Activated B cell treated with CpG ODN at 0.5 μM for 24 hours (primary cell): ENCODE measurements at places on chromosomes 4 and X.

GRCh38 chrX:13198056-13198761, 121.6 kb downstream of the ATXN3L start:
- DNase-seq, result no peak

GRCh38 chr4:106270736-106271135, 45.3 kb downstream of the TBCK start:
- DNase-seq, result no peak

DNA sequence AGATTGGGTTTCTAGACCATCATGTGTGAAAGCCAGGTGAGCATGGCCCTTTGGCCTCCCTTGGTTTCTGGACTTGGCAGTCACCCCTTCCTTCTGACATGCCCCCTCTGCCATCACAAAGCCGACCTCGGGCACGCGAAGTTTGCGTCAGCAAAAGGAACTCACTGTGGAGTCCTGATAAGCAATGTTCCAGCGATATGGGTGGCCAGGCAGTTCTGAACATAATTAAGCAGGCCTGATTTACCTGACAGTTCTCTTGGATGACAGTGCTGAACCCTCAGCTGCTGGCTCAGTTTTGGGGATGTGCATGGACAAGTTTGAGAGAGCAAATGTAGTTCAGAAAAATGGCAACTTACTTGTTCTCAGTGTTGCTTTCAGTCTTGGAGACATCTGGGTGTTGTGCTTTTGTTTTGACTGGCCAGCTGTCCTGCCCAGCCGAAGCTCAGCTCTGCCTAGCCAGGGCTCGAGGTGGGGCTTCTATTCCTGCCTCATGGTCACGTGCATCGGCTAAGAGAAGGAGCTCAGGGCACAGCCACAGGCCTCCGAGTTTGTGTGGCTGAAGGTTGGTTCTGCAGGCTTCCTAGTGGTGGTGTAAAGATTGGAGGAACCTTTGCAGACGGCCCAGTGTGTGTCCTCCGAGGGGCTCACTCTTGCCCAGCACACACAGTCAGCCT, 78.3 kb downstream of the CLDN34 start:
- no peak for DNase-seq

GRCh38 chrX:40457406-40457805, 123.4 kb upstream of the ATP6AP2 start:
- no peak for DNase-seq

GRCh38 chr4:113979148-113979904, at the start of gene ARSJ:
Gene ARSJ, minus strand, starts transcription at chr4:113979647. Its CDS starts 813 bp downstream, at chr4:113978834.
- DNase-seq, result no peak

- DNase-seq, result no peak
These were observed 334.9 kb downstream of the DCTD start for GRCh38 chr4:182582245-182582644.

DNA sequence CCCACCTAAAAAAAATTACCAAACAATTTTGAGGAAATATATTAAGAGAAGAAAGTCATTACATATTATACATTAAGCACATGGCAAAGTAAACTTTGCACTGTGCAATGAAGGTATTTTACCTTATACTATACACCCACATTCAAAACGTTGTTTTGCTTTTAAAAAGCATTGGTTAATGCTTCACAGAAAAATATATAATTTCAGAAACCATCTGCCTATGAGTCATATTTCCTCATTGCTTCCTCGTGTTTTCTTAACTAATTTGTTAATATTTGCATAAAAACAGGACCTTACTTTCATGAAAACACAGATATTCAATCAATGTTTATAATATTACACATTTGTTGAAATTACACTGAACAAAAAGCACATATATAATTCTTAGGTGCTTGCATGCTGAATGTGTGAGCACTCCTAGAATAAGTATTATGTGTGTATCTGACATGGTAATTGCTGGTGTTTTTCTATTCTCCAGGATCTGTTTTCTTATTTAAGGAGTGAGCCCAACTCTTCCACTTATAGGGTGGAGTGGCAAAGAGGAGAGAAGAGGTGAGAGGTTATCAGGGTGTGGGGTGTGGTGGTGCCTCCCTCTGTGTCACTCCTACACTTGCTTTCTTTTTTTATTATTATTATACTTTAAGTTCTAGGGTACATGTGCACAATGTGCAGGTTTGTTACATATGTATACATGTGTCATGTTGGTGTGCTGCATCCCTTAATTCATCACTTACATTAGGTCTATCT, 95.1 kb upstream of the IQCM start:
- DNase-seq, result no peak

DNA sequence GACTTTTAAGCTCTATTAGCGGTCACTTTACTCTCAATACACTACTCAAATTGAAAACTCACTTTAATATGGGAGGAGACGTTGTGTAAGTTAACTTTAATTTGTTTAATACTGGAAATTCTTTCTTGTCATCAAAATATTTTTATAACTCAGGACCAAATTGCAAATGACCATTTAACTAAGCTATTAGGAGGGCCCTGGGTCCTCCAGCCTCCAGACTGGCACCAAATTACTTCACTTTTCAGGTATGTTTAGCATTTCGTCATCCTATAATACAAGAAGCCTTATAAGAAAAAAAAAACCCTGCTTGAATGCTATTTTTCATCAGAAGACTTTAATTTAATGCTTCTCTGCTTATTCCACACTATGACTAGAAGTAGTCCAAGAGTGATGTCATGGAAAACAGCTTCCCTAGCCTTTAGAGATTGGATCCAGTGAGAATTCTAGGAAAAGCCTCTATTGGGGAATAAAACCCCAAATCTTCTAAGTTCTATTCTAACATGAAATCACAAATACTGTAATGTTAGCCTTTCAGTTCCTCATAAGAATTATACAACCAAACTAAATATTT, 6.6 kb downstream of the KLHL15 start:
- DNase-seq, result no peak

- no peak for DNase-seq
These were observed 368.5 kb downstream of the PCDH7 start for GRCh38 chr4:31088600-31089230.

DNA sequence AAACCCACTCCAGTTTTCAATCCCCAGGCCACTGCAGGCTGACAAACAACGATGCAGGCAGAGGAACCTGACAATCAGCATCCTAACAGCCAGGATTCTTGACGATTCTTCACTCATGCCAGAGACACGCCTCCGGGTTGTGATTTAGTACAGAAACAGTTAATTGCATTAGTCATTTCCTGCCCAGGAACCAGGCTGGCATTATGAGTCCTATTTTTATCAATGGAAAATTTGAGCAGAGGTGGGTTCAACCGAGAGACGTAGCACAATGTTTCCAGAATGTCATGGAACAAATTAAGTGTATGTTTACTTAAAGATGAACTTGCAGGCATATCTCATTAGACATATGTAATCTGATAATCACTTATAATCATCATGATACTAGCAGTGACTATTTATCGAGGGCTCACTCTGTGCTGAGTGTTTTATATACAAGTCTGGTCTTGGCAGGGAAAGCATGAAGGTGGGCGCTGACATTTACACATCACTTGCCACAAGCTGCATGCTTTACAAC, 159.7 kb downstream of the NSUN7 start:
- no peak for DNase-seq

DNA sequence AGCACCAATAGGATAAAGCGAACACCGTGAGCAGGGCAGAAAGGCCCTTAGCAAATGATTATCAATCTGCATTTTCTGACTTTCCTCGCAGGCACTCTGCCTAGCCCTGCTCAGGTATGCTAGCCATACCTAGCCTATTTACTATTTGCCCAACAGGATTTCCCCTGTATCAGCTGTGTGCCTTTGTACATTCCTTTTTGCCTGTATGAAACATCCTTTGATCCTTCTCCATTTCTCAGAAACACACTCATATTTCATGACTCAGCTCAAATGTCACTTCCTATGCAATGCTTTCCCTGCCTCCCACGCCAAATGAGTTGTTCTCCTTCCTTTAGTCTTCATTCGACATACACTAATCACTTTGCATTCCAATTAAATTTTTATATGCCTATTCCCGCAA, 37.2 kb downstream of the PCDH7 start:
- DNase-seq, result no peak

GRCh38 chr4:19346636-19347035, 905.1 kb upstream of the SLIT2 start:
- DNase-seq, result no peak

GRCh38 chr4:148951346-148951745, 509.1 kb upstream of the NR3C2 start:
- DNase-seq, result no peak

DNA sequence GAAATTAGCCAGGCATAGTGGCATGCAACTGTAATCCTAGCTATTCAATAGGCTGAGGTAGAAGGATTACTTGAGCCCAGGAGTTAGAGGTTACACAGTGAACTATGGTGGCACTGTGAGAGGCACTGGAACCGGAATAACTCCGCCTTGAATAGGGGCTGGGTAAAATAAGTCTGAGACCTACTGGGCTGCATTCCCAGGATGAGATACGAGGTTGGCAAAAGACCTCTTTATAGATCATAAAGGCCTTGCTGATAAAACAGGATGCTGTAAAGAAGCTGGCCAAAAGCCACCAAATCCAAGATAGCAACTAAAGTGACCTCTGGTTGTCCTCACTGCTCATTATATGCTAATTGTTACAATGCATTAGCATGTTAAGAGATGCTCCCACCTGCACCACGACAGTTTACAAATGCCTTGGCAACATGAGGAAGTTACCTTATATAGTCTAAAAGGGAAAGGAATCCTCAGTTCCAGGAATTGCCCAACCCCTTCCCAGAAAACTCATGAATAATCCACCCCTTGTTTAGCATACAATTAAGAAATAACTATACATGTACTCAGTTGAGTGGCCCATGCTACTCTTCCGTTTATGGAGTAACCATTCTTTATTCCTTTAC, 88.6 kb downstream of the CENPC start:
- DNase-seq, result no peak

DNA sequence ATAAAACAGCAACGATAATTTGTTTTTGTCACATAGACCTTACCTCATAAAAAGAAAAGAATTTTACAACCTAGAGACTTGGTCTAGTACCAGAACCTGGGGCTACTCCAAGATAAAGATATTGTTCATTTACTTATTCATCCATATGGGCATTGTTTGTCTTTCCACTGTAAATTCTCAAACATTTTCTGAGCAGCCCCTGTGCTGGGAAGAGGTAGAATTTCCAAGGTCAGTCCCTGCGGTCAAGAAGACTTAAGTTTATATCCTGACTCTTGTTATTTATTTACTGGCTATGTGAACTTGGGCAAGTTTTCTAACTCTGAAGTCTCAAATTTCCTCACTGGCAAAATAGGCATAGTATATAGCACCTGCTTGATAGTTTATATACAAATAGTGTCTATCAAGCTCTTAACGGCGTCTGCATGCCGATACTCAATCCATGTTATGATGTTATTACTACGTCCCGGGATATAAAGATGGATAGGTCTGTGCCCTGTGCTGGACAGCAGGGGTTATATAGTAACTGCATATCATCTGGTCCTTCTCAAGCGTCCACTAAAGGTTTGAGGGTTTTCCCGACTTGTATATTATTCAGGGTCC, 222.1 kb upstream of the TAPT1 start:
- no peak for DNase-seq

DNA sequence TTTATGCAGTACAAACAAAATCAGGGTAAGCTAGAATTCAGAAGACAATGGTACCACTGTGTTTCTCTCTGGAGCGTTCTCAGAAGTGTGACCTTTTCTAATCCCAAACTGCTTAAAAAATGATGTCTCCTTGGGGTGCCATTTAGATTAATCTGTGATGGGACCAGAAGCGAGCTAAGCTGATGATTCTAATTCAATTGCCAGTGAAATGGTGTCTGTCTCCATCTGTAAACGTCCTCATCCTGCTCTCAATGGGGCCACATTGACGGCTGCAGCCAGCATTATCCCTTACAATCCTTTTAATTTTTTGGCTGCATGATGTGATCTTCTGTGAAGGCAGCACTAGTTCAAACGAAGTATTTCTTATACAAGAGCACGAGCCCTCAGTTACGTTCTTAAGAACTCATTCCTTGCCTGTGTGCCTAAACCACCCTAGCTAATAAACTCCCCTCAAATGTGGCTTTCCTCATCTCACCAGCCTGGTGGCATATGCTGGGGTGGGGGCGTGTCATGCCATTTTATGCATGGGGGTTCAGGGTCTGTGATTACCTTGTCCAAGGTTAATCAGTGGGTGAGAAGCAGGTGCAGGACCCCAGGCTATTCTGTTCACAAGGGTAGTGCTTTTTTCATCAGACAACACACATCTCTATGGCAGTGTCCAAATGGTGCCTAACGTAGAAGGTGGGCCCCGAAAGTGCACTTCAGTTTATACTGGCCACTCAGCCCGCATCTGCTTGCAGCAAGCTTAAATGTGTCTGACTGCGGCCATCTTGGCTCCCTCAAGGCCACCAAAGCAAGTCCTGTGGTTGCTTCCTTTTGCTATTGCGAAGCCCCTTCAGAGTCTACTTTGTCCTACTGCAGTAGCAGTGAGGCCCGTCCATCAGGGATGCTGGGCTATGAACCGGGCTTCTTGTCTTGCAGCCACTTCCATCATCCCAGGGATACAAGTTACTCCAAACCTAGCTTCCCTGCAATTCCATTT, 45.7 kb upstream of the SLC2A9 start:
- no peak for DNase-seq

DNA sequence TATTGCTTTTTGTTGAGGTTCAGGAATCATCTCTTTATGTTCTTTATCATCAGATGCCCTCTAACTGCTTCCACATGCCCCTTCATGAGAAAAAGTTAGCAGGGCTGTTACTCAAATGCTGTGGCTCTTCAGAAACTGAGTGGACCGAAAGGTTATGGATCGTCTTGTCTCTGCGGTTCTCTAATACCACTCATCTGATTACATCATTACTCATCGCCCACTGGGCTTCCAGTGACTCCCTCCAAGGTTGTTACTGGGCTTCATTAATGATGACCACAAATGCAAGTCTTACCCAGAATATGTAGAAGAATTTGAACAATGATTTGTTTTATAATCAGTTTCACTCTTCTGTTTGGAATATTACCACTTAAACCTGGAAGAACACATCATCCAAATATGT, 67.7 kb downstream of the RWDD4 start:
- no peak for DNase-seq

GRCh38 chr4:153232768-153233167, 28.5 kb downstream of the TRIM2 start:
- no peak for DNase-seq

DNA sequence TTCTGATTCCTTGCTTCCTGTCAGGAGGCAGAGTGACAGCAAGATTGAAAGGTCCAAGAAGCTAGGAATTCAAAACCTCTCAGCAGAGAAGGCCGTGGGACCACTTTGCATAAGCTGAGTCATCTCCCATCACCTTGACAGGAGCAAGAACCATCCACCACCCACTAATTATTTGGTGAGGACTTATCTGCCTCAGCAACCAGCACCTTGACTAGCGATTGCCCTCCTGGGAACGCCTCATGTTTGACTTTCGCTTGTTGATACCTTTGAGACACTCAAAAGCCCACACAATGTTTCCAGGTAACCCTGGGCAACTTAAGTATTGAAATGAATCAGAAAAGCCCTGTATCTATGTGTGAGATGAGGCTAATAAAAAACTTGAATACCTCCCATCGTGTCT, 233.5 kb upstream of the GYPA start:
- DNase-seq, result no peak
